Type B pancreatic cell (in vitro differentiated cells): ENCODE measurements at places on chromosomes 2 and 18. TPM values are rescaled to one million over a fixed set of nuclear protein-coding genes. Genes with fewer than 3 reads are reported as not detected.

TRIP12 gene
- total RNA-seq: 188 and 191 TPM in 2 replicates

GRCh38 chr2:220478305-220479058 is 851.1 kb downstream of the SLC4A3 start:
- peak overlapping the region; percentile 69 for H3K27ac ChIP-seq
- H3K4me3 ChIP-seq: no peak overlapping the region
- no peaks in the 10 kb centered on the region for H3K27me3 ChIP-seq
- DNase-seq: no peak

- peak overlapping the region; percentile 10 for H3K4me3 ChIP-seq
- no peaks in the 10 kb centered on the region for H3K27me3 ChIP-seq
- peak overlapping the region; percentile 83 for H3K27ac ChIP-seq
- no peaks in the 10 kb centered on the region for H3K4me1 ChIP-seq
Measured at GRCh38 chr18:63336366-63337099, 17.0 kb upstream of the BCL2 start.

- H3K27me3 ChIP-seq: peaks cover 15% of the 10 kb centered on the region
- no peaks in the 10 kb centered on the region for H3K4me1 ChIP-seq
- H3K36me3 ChIP-seq: no peaks in the 10 kb centered on the region
- DNase-seq: peak; percentile 44
- H3K4me3 ChIP-seq: no peak overlapping the region
Measured at GRCh38 chr2:239807568-239807967, 217.6 kb downstream of the NDUFA10 start.

DNA sequence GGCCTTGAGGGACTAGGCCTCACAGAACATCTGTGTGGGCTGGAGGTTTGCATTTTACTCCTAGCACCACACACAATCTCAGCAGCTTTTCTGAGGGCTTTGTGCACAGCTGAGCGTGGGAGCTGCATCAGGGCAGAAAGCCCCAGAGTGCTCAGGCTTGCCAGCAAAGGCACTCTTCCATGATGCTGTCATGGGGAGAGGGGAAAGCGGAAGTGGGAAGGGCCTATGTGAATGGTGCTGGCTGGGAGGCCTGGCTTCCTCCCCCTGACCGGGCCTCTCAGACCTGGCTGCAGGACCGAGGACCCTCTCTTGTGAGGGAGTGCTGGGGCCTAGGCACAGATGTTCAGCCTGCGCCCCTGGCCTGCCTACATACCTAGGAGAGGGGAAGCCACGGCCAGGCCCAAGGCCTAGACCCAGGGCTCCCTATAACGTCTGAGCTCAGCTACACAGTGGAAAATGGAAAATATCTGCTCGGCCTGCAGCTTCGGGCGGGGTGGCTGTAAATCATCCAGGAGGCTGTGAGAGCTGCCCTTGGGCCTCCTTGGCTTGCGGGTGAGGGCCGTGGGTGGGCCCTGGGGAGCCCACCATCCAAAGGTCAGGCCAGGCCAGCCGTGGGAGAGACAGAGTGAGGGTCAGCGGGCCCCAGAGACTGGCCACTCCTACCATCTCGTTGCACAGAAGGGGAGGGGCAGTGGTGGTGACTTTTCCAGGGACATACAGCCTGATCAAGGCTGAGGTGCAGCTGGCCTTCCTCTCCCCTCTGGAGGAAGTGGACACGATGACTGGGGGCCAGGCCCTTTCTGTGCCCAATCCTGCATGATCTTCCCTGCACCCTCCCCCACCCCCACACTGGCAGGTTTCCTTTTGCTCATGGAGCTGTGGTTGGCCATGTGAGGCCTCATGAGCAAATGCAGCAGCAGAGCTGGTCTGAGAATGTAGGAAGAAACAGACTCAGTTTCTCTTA is 22.8 kb downstream of the GLI2 start:
- peak overlapping the region; percentile 58 for H3K4me3 ChIP-seq
- peaks cover 7% of the 10 kb centered on the region for H3K36me3 ChIP-seq
- H3K4me1 ChIP-seq: peaks cover 45% of the 10 kb centered on the region
- peak overlapping the region; percentile 81 for H3K27ac ChIP-seq
- H3K27me3 ChIP-seq: no peaks in the 10 kb centered on the region

PRKAG3 gene
- not detected in 2 replicates for total RNA-seq

GRCh38 chr2:118300832-118301231 is 212.6 kb downstream of the INSIG2 start:
- no peaks in the 10 kb centered on the region for H3K4me1 ChIP-seq
- H3K36me3 ChIP-seq: no peaks in the 10 kb centered on the region
- H3K4me3 ChIP-seq: no peak overlapping the region
- no peak overlapping the region for H3K27ac ChIP-seq
- peaks cover 13% of the 10 kb centered on the region for H3K27me3 ChIP-seq
- DNase-seq: no peak

GPBAR1 gene
- total RNA-seq: 2.1 and 5.7 TPM in 2 replicates

- H3K36me3 ChIP-seq: no peaks in the 10 kb centered on the region
- DNase-seq: no peak
- no peak overlapping the region for H3K4me3 ChIP-seq
- H3K4me1 ChIP-seq: peaks cover 71% of the 10 kb centered on the region
Measured at GRCh38 chr2:41966920-41967319, 80.9 kb upstream of the PKDCC start.

DNA sequence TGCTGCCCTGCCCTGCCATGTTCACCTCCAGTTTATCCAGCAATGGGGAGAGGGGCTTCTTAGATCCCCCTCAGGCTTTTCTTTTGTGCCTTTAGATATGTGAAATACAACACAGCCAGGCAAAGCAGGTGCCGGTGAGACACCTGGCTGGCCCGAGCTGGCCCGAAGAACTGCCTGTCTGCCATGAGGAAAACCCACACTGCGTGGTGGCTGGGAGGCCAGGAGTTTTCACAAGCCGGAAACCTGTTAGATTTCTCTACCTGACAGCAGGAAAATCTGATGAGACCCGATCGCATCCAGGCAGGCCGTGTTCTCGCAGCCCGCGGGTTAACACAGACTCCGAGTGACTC is 5.7 kb upstream of the GAL3ST2 start:
- no peaks in the 10 kb centered on the region for H3K36me3 ChIP-seq
- peak overlapping the region; percentile 16 for H3K27ac ChIP-seq
- peaks cover 15% of the 10 kb centered on the region for H3K4me1 ChIP-seq
- no peak for DNase-seq
- H3K4me3 ChIP-seq: no peak overlapping the region

INO80B gene
- total RNA-seq: 30.2 and 40.5 TPM in 2 replicates

DNA sequence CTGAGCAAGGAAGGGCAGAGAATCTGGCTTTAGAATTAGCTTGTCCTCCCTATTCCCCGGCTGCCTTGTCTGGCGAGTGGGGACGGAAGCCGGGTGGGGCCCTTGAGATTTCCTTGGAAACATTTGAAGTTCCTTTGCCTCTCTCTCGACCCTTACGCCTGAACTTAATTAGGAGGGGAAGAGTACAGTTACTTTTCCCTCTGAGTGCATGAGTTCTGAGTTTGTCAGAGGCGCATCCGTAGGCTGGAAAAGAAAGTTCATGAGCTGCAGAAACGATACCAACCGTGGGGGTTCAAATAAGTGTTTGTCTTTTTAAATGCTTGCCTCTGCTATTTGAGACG is 468 bp downstream of the PIKFYVE start:
- peaks cover 8% of the 10 kb centered on the region for H3K36me3 ChIP-seq
- no peaks in the 10 kb centered on the region for H3K27me3 ChIP-seq
- peak overlapping the region; percentile 92 for H3K4me3 ChIP-seq
- H3K27ac ChIP-seq: peak overlapping the region; percentile 97
- DNase-seq: no peak

DNA sequence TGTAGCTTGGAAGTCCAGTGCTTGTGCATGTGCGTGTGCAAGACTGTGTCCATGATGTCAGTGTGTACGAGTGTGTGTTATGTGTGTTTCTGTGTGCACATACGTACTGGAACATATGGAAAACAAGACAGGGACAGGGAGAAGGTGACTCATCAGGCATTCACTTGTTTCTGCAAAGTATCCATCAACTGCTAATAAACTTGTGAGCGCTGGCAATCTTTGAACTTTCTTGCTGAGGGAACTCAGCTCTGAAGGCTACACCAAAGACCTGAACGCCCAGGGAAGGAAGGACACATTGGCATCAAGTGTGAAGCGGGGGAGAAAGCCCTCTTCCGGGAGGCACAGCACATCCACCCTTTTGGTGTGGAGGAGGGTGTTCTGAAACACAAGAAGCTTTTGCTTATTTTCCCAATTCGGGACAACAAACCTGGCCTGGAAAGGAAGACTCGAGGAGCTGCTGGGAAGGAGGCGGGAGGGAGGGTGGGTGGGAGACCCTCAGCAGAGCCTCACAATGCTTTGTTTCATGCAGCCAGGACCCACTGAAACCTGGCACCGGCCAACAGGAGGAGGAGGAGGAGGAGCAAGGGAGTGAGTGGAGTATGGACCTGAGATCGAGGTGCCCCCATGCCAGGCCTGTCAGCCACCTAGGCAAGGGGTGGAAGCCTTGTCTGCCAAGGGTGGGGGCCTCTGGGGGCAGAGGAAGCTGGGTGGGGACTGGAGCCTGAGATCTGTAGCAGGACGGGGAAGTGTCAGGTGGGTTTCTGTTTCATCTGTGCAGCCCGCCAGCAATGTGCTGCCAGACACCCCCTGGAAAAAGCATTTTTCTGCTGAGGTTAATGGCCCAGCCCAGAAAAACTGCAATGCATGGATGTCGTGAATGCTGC is 26.8 kb downstream of the SMAD7 start:
- H3K4me3 ChIP-seq: peak overlapping the region; percentile 65
- H3K27me3 ChIP-seq: no peaks in the 10 kb centered on the region
- H3K27ac ChIP-seq: peak overlapping the region; percentile 82
- no peak for DNase-seq
- peaks cover 23% of the 10 kb centered on the region for H3K36me3 ChIP-seq

GRCh38 chr2:85656468-85656867 is 11.5 kb downstream of the SFTPB start:
- no peaks in the 10 kb centered on the region for H3K27me3 ChIP-seq
- H3K36me3 ChIP-seq: peaks cover 11% of the 10 kb centered on the region
- no peak for DNase-seq
- no peak overlapping the region for H3K27ac ChIP-seq
- no peaks in the 10 kb centered on the region for H3K4me1 ChIP-seq
- no peak overlapping the region for H3K4me3 ChIP-seq

DNA sequence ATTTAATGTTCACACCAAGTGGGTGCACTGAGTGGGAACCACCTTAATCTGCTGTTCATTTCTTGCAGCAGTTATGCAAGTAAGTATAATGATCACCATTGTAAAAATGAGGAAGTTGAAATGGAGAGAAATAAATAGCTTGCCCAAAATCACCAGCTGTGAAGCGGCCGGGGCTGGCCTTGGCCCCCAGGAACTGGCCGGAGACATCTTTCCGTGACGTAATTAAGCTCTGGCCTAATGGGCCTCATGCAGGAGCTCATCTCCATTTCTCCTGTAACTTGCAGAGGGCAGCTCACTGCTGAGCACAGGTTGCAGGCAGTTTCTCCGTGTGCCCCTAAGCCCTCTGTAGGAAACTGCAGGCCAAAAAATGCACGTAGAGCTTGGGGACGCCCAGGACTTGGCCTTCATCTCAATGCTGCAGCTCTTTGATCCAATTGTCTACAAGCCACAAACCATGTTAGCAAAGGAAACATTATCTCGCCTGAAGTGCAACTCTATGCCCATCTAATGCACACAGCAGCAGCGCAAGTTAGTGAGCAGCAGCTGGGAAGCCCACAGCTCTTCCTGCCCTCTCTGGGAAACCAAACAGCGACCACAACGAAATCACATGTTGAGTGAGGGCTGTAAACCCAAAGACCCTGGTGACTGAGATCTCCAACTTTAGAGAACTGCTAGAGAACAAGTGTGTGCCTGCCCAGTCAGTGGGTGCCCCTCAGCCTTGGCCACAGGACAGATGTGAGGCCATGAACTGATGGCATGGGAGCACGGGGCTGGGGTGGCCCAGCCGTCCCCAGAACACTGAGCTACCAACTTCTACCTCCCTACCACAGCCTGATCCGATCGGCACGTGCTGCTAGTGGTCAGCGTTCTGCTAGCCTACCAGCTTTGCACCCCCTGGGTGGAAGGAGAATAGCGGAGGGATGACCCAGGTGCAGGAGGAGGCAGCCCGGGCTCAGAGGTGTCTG is 28.8 kb downstream of the APCDD1 start:
- DNase-seq: no peak
- no peak overlapping the region for H3K27ac ChIP-seq
- peaks cover 37% of the 10 kb centered on the region for H3K36me3 ChIP-seq
- H3K4me1 ChIP-seq: peaks cover 7% of the 10 kb centered on the region
- no peak overlapping the region for H3K4me3 ChIP-seq

- H3K27me3 ChIP-seq: peaks cover 8% of the 10 kb centered on the region
- H3K4me1 ChIP-seq: peaks cover 37% of the 10 kb centered on the region
- H3K4me3 ChIP-seq: no peak overlapping the region
- no peak overlapping the region for H3K27ac ChIP-seq
Measured at GRCh38 chr2:109348671-109349502, 219.9 kb downstream of the SH3RF3 start.

ALK gene
- 7.7 and 12.3 TPM in 2 replicates for total RNA-seq

- no peak overlapping the region for H3K27ac ChIP-seq
- H3K4me3 ChIP-seq: no peak overlapping the region
- H3K27me3 ChIP-seq: no peaks in the 10 kb centered on the region
- no peak for DNase-seq
- H3K36me3 ChIP-seq: no peaks in the 10 kb centered on the region
- no peaks in the 10 kb centered on the region for H3K4me1 ChIP-seq
Measured at GRCh38 chr2:123495241-123495640, 529.8 kb upstream of the CNTNAP5 start.

- H3K4me3 ChIP-seq: no peak overlapping the region
- H3K36me3 ChIP-seq: no peaks in the 10 kb centered on the region
- no peak for DNase-seq
- no peak overlapping the region for H3K27ac ChIP-seq
Measured at GRCh38 chr2:70620020-70620419, 66.4 kb upstream of the TGFA start.

- no peaks in the 10 kb centered on the region for H3K36me3 ChIP-seq
- peak; percentile 82 for DNase-seq
- peaks cover 20% of the 10 kb centered on the region for H3K27me3 ChIP-seq
- H3K4me1 ChIP-seq: peaks cover 29% of the 10 kb centered on the region
Measured at GRCh38 chr2:121076885-121077549, 208.0 kb downstream of the TFCP2L1 start.

SOX11 gene
- total RNA-seq: 21.1 and 83.2 TPM in 2 replicates

MRO gene
- 1.2 and 8.6 TPM in 2 replicates for total RNA-seq

IL1R2 gene
- 0.48 and 1.2 TPM in 2 replicates for total RNA-seq

GRCh38 chr2:150480971-150481830 is 6.3 kb downstream of the RND3 start:
- peaks cover 71% of the 10 kb centered on the region for H3K36me3 ChIP-seq
- no peaks in the 10 kb centered on the region for H3K27me3 ChIP-seq
- peak overlapping the region; percentile 100 for H3K4me3 ChIP-seq
- H3K27ac ChIP-seq: peak overlapping the region; percentile 96

GNLY gene
- total RNA-seq: not detected in 2 replicates

DNA sequence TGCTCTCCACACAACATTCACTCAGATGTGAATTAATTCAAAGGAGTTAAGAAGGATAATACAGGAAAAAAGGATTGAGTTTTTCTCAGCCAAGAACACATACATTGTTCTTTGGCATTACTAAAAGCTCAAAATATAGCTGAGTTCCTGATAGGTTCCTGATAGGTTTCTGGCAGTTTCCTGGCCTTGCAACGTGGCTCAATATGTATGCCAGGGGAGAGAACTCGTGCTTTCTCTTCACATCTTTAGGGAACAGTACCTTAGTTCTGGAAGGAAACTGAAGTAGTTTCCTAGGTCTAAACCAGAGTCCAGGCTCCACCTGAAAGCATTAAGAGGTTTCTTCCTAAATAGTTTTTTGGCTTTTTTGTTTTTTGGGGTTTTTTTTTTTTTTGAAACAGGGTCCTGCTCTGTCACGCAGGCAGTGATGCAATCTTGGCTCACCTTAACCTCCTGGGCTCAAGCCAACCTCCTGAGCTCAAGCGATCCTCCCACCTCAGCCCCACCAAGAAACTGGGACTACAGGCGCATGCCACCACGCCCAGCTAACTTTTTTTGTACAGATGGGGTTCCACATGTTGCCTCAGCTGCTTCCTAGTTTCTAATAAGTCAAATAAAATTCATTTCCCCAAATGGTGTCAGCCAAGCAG is 42.8 kb downstream of the ESCO1 start:
- H3K4me1 ChIP-seq: peaks cover 3% of the 10 kb centered on the region
- no peaks in the 10 kb centered on the region for H3K27me3 ChIP-seq
- no peak for DNase-seq
- H3K27ac ChIP-seq: no peak overlapping the region

MTX2 gene
- 30.2 TPM in 2 replicates for total RNA-seq
